Prostate gland (tissue), 2 donors: ENCODE measurements at places on chromosomes 7 and 10. TPM values are rescaled to one million over a fixed set of nuclear protein-coding genes. Genes with fewer than 3 reads are reported as not detected.

Gene ODAD2
- 1.3 TPM for total RNA-seq

Gene ITPRID1
- total RNA-seq: 0.17 TPM

Gene RADIL
- 1.8 TPM for total RNA-seq

Gene ASB10
- not detected for total RNA-seq

Gene WDR91
- 49.1 TPM for total RNA-seq

Gene KCND2
- total RNA-seq: not detected

Gene APBB1IP
- 3.1 TPM for total RNA-seq

Gene SPDYE2B
- total RNA-seq: not detected

Gene LRIT1
- 1.1 TPM for total RNA-seq
